Epithelial cell of proximal tubule (primary cell): ENCODE measurements at places on chromosomes 7 and 10. TPM values are rescaled to one million over a fixed set of nuclear protein-coding genes. Genes with fewer than 3 reads are reported as not detected.

DNA sequence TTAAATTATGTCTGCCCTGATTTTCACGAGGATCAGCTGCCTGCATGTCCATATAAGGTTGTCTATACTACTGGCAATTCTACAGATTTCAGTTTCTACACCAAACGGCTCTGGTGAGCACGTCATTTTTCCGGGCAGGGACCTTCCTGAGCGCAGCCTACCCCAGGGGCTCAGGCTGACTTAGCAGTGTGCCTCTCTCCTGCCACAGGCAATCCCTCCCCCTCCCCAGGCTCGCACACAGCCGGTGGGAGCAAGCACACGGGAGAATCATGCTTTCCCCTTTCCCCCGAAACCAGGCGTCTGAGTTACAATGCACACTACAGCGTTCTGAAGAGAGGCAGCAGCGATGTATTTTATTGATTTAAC, 1.7 kb downstream of the KLF6 start:
- DNase-seq, result no peak

DNA sequence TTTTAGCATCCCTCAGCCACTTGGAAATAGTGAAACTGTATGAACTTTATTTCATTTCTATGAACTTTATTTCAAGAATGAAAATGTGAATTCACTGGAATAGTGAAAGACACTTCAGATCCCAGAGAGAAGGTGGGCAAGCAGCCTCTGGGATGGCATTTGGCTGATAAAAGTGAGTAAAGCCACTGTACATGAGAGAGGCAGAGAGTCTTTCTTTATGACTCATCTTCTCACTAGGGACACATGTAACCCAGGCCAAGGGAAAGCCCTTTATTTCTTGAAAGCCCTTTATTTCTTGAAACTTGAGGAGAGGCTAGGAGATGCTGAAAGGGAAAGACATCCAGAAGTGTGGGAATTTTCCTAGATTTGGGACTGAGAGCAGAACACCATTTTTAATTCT, 148.9 kb upstream of the SMIM30 start:
- no peak for DNase-seq

ATOH7 gene
- total RNA-seq, result 0.58 TPM in 1 of 2 replicates, not detected in the other

LIPM gene
- total RNA-seq, result not detected in 2 replicates

- no peak for DNase-seq
Observed at GRCh38 chr10:56329961-56330360, 31.1 kb downstream of the ZWINT start.

- DNase-seq, result peak; percentile 12
Observed at GRCh38 chr7:93011351-93012294, 106.2 kb downstream of the SAMD9 start.

ENTPD7 gene
- 20.3 and 25.5 TPM in 2 replicates for total RNA-seq

NODAL gene
- total RNA-seq, result not detected in 2 replicates

DNA sequence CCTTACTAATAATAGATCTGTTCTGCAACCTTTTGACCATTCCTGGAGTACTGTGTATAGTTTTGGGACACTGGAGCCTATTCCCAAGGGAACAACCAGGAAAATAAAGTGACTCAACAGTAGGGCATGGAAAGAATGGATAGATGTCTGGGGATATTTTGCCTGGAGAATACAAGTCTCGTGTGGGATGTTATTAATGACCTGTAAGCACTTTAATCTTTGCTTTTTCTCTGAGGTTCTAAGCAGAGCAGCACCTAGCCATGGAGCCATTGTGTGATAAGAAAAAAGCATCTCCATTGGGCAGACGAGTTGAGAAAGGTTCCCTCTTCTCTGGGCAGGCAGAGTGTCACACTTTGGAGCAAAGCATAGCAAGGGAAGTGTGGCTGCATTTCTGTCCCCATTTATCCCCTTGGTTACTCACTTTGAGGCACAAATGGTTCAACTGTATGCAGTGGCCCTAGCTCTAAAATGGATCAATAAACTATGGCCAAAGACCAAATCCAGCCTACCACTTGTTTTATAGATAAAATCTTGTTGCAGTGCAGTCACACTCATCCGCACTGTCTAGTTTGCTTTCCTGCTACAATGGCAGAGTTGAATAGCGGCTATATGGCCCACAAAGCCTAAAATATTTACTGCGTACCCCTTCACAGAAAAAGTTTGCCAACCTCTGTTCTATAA, 21.0 kb upstream of the CCDC71L start:
- DNase-seq, result peak; percentile 84

GRCh38 chr10:71478173-71478572, 81.5 kb downstream of the CDH23 start:
- DNase-seq, result no peak

- no peak for DNase-seq
Observed at GRCh38 chr10:96325719-96326373, 21.6 kb downstream of the DNTT start.

DNA sequence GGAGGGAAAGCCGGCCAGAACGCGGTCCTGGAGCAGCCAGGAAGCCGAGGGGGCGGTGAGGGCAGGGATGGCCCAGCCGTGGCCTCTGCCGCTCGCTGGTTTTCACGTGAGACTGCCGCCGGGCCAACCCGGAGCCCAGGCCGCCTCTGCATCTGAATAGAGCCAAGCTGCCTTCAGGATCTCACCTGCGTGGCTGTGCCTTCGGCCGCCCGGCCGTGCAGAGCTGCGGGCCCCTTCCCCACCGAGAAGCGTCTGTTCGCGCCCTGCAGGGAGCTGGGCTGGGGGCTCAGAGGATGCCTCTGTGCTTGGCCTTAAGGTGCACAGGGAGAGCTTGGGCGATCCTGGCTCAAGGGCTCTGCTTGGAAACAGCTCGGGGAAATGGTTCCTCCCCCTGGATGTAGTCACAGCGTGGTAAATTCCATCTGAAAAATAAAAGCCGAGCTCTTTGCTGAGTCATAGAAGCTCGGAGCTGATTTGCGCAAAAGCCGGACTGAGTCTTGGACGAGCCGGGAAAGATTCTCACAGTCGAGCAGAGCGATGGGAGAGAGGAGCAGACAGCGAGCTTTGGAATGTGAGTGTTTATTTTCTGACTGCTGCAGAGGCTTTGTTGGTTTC, at the start of gene JAKMIP3:
Gene JAKMIP3 (plus strand): TSS at position 456 of the 615 bp plus-strand sequence. CDS start 38,863 bp downstream, outside the sequence.
- peak; percentile 50 for DNase-seq

CYP2C18 gene
- 0.14 TPM in 1 of 2 replicates, not detected in the other for total RNA-seq

- DNase-seq, result peak; percentile 42
Observed at GRCh38 chr10:17348501-17349349, 105.7 kb downstream of the ST8SIA6 start.

CPN1 gene
- total RNA-seq, result not detected in 2 replicates

NEUROG3 gene
- total RNA-seq, result not detected in 2 replicates

DNA sequence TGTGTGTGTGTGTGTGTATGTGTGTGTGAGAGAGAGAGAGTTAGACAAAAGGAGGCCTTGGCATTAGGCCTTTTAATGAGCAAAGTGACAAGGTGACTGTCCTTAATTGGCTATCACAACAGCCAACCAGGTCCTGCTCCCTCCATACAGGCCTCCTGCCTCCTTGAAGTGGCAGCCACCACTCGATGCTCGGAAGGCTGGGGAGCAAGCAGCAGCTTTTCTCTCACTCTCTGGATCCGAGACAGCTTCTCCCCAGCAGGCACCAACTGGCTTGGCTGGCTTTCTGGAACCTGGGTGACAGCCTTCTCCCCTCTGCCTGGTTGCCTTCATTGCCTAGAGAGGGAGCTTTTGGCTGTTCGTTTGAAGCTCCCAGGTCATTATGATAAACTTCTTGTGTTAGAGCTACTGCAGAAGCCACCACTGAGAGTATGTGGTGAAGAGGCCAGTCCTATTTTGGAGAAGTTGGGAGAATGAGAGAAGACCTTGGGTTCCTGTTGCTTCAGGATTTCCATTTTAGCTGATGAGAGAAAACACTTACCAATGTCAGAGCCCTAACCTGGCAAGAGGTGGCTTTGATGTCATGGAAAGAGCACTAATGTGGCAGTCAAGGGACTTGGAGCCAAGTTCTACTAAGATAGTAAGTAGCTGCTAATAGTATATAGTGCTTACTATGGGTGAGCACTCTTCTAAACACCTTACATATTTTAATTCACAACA, 37.6 kb downstream of the RPS24 start:
- DNase-seq, result no peak
